ENCODE measurements at places on chromosomes 3 and 15.

DNA sequence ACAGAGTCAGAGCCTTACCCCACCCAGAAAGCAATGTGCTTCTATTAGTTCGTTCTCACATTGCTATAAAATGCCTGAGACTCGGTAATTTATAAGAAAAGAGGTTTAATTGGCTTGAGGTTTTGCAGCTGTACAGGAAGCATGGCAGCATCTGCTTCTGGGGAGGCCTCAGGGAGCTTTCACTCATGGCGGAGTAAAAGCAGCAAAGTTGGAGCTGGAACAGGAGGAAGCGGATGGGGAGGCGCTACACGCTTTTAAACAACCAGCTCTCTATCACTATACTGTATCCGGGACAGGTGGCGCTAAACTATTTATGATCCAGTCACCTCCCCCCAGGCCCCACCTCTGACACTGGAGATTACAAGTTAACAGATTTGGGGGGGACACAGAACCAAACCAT lies 176.3 kb upstream of the BHLHE40 start:
- no peak for DNase-seq

DNA sequence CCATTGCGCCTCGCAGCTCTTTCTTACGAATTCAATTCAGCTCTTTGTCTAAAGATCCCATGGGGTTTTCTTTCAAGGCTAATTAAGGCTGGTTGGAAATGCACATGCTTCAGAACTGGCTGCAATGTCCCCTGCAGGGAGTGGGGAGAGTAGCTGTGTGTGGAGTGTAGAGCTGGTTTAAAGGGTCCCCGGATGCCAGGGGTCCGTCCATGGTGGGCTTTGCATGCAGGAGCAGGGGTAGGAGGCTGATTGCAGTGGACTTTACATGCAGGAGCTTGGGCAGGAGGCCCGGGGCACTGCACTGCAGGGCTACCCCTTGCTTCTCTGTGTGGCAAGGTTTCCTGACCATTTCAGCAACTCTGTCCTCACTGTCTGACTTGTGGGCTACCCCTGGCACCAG lies 261.6 kb upstream of the LYSMD4 start:
- DNase-seq, result no peak

- no peak for DNase-seq
Measured at GRCh38 chr3:169627789-169628188, 35.7 kb downstream of the MECOM start.

DNA sequence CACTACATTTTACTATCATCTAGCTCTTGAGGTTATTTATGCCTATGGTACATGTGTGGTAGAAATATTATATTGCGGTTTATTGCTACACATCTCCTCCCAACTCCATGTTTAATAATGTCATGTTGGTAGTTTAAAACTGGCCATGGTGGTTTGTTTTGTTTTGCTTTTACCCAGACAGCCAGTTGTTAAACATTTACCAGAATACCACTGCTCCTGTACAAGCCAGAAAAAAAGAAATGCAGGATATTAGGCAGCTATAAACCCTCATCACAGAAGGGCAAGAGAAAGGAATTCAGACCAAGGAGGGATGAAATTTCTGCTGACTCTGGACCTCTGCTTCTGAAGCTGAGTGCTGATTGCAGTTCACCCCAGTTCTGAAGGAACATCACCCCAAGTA lies 451.8 kb upstream of the IL12A start:
- no peak for DNase-seq

DNA sequence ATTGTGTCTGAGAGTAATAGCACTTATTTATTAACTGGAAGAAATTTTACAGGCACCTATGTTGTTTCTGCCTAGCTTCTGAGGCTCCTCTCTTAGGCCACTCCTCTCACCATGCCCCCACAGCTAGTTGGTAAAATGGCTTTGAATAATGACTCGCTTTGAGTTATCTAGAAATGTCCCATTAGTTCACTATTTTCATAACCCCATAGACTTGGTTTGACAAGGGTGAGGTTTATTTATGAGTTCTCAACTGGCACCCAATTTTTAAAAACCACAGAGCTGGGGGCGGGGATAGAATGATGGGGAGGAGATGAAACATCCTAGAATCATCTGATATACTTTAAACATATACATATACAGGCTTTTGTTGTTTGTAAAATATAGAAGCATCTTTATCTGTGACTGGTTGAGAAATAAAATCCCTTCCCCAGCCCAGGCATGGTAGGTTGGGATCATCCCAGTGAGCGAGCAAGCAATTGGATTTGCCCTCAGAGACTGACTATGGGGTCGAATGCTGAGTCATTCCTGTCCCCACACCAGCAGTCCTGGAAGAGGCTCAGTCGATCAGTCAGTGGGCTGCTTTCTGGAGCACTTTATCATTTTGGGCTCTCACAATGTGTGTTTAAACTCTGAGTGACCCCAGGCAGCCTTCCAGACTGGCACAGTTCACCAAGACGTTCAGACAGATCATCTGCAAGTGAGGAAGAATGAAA lies 60.2 kb upstream of the TSEN2 start:
- DNase-seq, result peak; percentile 18

GRCh38 chr15:81023483-81024264 lies 23.0 kb downstream of the TLNRD1 start:
- DNase-seq, result peak; percentile 4

DNA sequence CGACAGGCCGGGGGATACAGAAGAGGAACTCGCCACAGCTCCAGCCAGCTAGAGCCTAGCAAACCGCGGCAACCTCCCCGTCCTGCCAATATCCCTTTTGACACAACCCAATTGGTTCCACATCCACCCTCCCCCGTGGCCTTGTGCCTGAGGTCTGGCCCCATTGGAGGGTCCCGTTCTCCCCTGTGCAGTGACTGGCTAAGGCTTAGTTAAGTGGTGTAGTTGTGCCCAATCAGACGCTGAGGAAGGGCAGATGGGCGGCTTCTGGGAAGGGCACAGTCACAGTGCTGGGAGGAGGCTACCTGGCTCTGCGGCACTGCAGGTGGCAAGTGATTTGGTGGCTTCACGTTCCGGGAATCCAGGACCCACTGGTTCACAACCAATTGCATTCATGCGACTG lies 78.6 kb downstream of the SNRK start:
- no peak for DNase-seq

GRCh38 chr3:141863491-141863890 lies 13.0 kb upstream of the ATP1B3 start:
- DNase-seq, result no peak

DNA sequence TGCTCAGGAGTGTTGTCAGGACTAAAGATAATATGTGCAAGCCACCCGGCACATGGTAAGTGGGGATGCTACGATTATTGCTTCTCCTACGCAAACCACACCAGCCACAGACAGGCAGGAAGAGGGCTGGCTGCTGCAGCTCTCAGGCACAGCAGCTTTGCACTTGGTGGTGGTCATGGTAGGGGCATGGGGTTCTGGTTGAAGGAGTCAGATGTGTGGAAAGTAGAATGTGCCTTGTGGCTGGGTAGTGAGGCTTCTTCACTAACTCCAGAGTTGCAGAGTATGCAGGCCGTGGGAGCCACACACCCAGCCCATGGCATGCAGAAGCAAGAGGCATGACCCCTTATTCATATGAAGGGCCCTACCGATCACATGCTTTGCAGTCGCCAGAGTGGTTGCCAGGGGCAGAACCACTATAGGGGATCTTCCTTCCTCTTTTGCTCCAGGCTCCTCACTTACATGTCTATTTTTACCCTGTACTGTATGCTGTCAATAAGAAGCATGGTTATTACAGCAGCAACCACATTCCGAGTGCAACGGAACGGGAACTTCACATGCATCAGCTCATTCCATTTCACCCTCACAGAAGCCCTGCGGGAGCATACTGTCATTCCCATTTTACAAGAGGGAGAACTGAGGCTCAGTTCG lies 59.2 kb upstream of the HERC1 start:
- peak; percentile 39 for DNase-seq

DNA sequence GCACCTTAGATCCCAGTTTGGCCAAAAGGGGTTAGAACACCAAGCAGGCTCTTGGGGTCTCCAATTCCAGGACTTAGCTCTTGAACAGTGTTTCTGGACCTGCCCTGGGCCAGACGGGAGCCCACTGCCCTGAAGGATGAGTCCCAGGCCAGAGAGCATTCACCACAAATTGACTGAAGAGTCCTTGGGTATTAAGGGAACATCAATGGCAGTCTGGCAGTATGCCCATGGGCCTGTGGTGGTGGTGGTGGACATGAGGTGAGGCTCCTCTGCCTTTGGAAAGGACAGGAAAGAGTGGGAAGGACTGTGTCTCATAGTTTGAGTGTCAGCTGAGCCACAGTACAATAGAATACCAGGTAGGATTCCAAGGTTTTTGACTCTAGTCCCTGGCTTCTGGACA lies 960.0 kb downstream of the DIPK2A start:
- no peak for DNase-seq

GRCh38 chr3:8836096-8836495 lies 66.7 kb upstream of the OXTR start:
- DNase-seq, result no peak

- DNase-seq, result no peak
Measured at GRCh38 chr3:12954891-12955650, 113.7 kb upstream of the RPL32 start.

DNA sequence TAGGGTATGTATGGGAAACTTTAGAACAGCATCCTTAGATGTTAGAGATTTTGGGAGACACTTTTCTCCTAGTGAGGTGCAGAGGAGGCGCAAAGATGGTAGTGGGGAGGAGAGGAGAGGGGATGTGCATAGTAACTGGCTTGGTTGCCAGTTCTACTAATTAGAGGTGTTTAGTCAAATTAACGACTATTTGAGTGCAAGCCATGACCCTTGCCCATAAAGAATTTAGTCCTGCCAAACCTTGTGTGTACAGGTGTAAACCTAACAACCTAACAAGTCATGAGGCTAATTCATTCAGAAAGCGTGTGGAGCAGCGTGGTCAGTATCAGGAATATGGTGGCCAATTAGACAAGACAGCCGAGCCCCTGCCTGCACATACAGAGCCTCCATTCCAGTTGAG lies 62.2 kb upstream of the SEC22A start:
- no peak for DNase-seq

DNA sequence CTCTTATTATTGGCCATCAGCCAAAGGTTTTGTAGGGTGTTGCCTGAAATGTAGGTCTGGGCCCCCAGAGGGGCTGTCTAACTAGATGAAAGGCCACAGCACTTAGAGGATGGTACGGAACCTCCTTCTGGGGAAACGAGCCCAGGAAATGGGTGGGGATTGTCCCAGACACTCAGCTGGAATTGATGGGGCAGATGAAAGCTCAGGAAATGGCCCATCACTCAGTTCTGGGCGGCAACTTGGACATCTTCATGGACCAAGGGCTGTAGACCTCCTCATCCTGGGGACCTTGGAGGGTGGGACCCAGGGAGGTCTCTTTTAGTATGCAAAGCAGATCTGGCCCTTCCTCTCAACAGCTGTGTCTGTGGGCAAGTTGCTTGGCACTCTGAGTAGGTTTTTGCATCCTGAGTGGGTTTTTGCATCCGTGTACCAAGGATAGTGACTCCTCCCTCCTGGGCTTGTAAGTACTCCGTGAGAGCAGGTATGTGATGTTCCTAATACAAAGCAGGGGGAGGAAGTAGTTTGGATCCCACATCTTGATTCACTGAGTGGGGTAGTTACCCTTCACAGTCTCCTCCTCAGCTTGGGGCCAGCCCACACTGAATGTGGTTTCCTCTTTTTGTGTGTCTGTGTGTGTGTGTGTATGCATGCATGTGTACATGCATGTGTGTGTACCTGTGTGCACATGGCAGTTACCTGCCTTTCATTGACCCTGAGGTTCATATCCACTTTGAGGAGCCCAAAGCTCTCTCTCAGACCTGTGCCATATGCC lies 292.0 kb downstream of the RPLP1 start:
- DNase-seq, result no peak

DNA sequence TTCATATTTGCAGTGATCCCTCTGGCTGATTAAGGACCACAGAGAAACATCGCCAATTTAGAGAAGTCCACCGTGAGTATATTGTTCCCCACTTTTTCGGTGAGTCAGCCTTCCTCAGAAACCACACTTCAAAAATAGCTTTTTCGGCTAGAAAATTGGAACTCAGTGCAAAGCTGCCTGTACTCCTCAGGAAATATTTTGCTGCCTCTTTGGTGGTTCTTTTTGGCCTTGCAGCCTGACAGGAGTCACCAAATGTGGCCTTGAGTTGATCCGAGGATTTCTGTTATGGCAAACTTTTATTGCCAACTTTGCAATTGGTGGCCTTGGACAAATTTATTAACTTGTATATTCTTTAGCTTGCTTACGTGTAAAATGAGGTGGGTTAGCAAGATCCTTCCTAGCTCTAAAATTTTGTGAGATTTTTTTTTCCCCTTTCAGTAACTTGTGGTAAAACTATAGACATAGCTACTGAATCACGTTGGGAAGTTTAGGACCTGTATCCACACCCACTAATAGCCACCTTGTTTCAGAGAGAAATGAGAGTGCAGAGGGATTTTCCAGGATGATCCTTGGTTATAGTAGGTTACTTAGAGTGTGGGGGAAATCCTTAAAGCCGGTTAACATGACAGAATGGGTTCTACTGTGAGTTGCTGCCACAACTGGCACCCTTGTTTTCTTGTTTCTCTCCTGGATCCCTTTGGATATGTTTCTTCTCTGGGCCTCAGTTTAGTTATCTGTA lies 9.9 kb downstream of the ARL6IP5 start:
- DNase-seq, result no peak

- peak; percentile 31 for DNase-seq
Measured at GRCh38 chr15:72783004-72783639, 436 bp downstream of the ADPGK start.

GRCh38 chr3:196111939-196112386 lies 30.1 kb upstream of the TFRC start:
- DNase-seq, result no peak

DNA sequence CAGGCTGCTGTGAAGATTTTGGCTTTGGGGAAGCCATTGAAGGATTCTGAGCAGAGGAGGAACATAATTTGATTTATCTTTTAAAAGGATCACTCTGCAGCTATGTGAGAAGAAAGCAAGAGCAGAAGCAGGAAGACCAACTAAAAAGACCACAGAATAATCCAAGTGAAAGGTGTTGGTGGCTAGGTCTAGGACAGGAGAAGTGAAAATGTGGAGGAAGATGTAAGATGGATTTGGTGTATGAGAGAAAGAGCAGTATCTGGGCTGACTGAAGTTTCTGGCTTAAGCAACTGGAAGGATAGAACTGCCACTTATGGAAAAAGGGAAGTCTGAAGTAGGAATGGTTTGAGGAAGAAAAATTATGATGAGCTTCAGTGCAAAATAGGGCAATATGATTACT lies 62.0 kb downstream of the SFMBT1 start:
- DNase-seq, result no peak

DNA sequence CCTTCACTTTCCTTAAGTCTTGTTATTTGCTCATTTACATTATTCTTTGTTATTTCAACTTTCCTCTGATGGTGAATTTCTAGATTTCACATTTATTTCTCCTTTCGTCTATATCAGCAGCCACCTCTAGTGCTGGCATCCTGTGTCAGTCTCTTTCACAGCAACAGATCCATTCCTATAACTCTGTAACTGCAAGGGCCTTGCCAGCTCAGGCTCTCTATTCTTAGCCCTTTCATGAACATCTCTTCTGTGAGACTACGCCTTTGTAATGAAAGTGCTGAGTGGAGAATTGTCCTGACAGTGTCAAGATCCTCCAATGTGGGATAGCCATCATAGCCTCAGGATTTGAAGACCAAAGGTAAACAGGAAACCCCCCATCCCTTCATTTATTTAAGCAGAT lies 3.9 kb upstream of the SCG3 start:
- no peak for DNase-seq
